Epithelial cell of esophagus (primary cell): ENCODE measurements at places on chromosomes 6 and 20.

DNA sequence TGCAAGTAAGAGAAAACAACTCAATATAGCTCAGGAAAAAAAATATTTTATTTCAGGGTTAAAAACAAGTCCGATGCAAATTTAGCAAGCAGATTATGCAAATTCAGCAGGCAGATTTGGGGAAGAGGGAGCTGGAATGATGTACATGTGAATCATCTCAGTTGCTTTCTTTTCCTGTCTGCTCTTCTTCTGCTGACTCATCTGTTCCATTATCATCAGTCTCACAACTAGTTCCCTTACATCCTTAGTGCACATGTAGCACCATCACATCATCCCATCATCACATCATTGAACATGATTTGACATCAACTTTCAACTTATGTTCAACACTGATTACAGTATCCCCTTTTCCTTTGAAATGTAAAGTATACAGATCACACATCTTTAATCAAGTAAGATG lies 11.5 kb upstream of the DEFB113 start:
- peak; percentile 43 for DNase-seq

DNA sequence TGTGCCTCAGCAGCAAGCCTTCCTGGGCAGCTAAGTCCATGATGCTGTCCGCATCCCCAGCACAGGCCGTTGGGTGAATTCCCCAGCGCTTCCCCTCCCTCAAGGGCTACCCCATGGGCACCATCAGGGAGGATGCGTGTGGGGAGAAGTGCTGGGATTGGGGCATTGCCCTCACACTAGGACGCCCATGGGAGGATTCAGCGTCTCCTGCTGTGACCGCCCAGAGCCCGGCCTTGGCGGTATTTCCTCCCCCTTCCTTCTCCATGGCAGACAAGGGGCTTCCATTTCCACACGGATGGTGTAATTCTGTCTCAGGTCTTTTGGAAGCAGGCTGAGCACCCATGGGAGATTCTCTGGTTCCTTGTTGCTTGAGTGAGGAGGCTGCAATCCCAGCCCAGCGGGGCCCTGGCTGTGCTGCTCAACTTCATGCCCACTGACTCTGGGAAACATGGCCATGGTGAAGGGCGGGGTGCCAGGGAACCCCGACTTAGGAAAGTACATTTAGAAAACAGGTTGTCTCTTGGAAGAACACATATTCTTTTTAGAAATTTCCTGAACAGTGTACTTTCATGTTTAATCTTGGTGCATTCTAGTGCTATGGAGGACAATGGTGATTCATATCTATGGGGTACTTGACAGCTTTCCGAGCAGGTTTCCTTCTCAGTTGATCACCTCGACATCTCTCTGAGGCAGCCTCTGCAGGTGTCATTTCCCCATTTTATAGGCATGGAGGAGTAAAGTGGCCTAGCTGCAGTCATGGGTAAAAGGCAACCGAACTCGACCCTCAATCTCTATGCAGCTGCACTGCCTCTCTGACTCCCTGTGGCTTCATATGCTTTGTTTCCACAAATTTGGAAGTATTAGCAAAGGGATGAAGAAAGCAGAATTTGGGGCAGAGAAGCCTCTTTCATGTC lies 178.2 kb upstream of the CST7 start:
- no peak for DNase-seq

DNA sequence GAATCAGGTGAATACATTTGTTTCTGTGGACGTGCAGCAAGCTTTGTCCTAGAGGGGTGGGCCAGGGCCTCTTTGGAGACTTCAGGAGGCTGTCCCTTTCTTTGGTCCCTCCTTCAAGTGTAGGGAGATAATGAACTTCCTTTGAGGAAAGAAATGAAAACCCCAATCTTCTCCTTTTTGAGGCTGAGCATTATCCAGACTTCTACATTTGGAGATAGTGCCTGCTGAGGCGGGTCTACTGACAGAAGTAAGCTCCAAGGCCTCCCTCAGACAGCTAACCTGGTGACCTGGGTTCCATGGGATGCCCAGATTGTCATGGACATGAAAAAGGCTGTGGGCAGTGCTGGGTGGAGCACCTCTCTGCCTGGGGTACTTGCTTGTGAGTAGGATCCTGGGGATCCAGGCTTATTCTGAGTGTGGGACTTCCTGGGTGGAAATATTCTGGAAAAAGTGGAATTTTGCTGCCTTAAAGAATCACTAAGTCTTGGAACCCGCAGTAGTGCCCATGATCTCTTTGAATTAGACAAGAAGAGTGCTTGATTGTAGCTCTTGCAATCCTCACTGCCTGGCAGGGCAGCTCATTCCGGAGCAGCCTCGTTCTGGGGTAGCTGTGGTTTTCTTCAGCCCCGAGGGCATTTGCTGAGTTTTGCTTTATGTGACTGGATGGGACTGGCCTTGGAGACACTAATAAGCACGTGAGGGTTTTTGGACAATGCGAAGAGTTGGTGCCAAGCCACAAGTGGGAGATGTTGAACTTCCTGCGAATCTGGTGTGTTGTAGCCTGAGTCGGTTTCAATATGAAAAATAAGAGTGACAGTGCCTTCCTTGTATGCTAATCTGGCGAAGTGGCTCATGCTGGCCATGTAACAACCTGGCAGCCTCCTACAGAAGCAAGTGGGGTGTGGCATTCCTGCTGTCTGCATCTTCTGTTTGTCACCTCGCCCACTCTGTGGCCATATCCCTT lies 28.1 kb downstream of the SNRNP48 start:
- peak; percentile 65 for DNase-seq

DNA sequence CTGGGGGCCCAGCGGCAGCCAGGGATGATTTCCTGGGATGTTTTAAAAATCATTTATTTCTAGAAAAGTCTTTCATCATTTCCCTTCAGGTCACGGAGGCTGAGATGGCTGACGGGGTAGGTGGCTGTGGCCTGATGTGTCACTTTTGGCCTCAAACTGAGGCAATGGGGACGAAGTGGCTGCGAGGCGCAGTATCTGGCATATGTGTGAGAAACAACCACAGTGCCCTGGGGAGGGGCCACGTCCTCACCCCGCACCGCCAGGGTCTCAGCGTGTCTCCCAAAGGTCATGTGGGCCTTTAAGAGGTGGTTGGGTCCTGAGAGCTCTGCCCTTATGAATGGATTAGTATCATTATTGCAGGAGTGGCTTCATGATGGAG lies 120.0 kb downstream of the CEBPB start:
- no peak for DNase-seq

- peak; percentile 65 for DNase-seq
These were observed 31.1 kb upstream of the CST7 start for GRCh38 chr20:24917797-24918578.

DNA sequence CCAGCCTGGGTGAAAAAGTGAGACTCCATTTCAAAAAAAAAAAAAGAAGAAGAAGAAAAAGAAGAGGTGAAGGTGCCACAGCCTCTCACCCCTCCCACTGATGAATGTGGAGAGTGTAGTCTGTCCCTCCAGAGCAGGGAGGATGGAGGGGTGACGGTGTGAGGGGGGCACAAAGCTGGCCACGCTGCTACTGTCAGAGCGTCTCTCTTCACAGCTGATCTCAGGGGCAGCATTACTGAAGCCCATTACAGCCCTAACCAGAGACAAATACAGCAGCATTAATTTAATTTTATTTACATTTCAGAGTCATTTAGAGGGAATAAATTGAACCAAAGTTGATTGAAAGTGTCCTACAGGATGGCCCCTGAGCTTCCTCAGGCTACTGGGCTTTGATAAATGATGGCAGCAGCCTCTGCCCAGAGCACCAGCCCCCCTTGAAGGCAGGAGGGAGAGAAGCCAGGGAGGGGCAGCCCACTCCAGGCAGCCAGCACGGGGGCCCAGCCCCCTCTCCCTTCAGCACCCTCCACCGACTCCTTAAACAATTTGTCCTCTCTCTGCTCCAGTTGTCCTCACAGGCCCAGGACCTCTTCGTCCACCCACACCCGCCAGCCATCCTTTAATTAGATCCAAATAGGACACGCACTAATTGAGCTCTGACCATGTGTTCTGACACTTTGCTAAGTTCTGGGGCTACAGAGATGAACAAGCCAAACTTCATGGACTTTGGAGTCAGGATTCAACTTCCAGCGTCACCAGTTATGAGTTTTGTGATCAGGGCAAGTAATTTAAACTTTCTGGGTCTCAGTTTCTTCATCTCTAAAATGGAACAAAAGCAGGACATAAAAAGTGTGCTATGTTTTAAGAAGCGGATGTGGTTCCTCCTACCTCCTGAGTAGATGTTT lies 18.6 kb upstream of the ZFAND3 start:
- DNase-seq, result no peak
